ENCODE measurements at places on chromosomes 5 and 9. TPM values are rescaled to one million over a fixed set of nuclear protein-coding genes. Genes with fewer than 3 reads are reported as not detected.
A peak's percentile ranks its signal among the peaks of the same experiment; 100 is the strongest.

- DNase-seq, result no peak
These were observed 27.8 kb upstream of the SLC6A19 start for GRCh38 chr5:1173485-1174070.

GRCh38 chr9:86368871-86369521 lies 14.8 kb upstream of the TUT7 start:
- peak; percentile 88 for DNase-seq

- no peak for DNase-seq
These were observed 68.9 kb downstream of the MACROH2A1 start for GRCh38 chr5:135329913-135330797.

- DNase-seq, result no peak
These were observed 84.5 kb downstream of the SLC1A1 start for GRCh38 chr9:4574657-4575243.

GRCh38 chr9:98369896-98370295 lies 114.4 kb upstream of the TBC1D2 start:
- no peak for DNase-seq

- no peak for DNase-seq
These were observed 10.4 kb upstream of the TCF7 start for GRCh38 chr5:134103998-134104654.

GRCh38 chr5:169762338-169763095 lies 125.4 kb downstream of the DOCK2 start:
- DNase-seq, result peak; percentile 68

GRCh38 chr9:112495614-112496013 lies 9.0 kb downstream of the KIAA1958 start:
- DNase-seq, result no peak

GRCh38 chr9:35814106-35814840 lies 569 bp downstream of the HINT2 start:
- peak; percentile 86 for DNase-seq

DNA sequence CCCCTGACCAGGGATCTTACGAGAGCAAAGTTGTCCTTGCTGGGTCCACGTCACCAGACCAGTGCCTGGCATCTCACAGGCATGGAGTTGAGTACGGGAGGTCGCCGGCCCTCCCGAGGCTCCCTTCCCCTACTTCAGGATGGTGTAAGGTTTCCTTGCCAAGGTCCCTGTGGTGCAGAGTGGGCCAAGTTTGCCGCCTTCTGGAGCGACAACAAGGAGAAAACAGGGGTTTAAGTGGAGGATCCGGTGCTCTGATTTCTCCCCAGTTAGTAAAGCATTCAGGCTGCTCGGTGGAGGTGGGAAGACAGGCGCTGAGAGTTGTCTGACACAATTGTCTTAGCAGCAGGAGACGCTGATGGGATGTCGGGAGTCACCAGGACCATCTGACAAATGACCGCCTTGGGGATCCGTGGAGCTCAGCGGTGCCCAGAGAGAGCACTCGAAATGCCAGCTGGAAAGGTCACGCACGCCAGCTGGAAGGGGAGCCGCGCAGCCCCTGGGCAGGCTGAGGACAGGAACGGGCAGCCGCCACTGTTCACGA lies 37.3 kb downstream of the ADAMTS2 start:
- no peak for DNase-seq

The DND1 gene
- 0.22 TPM for total RNA-seq

The LOX gene
- 440 TPM for total RNA-seq

The STPG3 gene
- total RNA-seq, result not detected

The SLC34A1 gene
- not detected for total RNA-seq

Data from GM23248 (cell line).